ENCODE measurements at places on chromosomes 6 and 20.

DNA sequence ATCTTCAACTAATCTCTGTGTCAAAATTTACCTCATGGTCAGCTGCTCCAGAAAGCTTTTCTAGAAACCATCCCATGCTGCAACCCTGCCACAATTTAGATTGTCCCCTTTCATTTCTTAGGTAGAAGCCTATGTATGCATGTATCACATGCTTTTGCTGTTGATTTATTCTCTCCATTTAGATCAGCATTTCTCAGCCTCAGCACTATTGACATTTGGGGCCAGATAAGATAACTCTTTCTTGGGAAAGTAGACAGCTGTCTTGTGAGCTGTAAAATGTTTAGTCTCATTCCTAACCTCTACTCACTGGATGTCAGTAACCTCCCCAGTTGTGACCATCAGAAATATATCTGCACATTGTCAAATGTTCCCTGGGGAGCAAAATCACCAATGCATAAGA lies 99.0 kb downstream of the PLCB1 start:
- DNase-seq: no peak

DNA sequence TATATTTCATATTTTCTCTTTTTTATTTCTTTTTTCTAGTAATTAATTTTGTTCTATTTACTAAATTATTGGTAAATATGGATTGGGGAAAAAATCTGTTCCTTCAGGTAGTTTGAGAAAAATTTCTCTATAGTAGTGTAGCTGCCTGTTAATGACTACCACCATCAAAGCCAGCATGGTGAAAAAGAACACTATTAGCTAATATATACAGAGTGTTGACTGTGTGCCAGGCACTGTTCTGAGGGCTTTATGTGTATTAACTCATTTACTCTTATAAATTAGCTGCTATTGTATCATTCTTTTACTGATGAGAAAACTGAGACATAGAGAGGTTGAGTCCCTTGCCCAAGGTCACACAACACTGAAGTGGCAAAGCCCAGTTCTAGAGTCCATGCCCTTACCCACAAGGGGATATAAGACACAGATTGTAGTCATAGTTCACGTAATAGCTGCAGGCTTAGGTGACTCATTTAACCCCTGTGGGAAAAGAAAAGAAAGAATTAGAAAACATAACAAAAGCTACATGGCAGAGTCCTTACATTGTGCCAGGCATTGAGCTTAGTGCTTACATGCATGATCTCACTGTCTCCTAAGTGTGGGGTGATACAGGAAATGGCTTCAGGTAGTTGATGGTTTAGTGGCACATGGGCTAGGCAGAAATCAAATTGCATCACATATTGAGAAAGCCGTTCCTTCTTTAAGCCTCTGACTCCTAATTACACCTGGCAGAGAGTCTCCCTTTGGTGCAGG lies 12.2 kb upstream of the AKIRIN2 start:
- no peak for DNase-seq

DNA sequence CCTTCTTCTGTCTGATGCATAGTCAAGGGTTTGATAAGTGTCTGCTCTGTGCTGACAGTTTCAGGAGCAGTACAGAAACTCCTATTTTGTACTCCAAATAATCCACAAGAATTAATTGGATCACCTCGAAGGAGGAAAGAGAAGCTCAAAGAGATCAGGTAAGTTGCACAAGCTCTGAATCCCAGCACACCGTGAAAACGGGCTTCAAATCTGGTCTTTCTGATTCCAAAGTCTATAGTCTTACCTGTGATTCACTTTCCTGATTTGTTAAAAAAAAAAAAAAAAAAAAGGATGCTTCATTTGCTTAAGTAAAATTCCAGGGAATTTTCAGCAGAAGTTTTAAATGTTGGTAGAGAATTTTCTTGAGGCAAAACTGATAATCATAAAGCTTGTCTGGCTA lies 155.8 kb upstream of the ESR1 start:
- no peak for DNase-seq

DNA sequence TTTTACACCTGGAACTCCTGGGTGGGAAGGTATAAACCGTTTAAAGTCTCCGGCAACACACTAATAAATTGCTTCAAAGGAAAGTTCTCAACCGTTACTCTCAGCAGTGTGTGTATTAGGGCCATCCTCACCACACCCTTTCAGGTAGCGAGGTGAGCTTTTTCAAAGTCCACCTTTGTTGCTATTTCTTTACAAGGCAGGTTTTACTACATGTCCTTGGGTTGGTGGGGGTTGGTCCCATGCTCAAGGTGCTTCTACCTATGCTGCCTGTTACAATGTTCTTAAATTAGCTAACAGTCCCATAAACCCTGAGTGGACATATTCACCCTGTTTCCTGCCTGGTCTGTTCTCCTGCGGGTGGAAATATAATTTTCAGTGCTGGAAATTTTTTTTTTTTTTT lies 13.2 kb upstream of the OSER1 start:
- DNase-seq: no peak

GRCh38 chr6:39453241-39453640 lies 130.7 kb upstream of the KCNK16 start:
- DNase-seq: no peak

- DNase-seq: no peak
Measured at GRCh38 chr6:22513667-22514066, 55.7 kb upstream of the HDGFL1 start.

DNA sequence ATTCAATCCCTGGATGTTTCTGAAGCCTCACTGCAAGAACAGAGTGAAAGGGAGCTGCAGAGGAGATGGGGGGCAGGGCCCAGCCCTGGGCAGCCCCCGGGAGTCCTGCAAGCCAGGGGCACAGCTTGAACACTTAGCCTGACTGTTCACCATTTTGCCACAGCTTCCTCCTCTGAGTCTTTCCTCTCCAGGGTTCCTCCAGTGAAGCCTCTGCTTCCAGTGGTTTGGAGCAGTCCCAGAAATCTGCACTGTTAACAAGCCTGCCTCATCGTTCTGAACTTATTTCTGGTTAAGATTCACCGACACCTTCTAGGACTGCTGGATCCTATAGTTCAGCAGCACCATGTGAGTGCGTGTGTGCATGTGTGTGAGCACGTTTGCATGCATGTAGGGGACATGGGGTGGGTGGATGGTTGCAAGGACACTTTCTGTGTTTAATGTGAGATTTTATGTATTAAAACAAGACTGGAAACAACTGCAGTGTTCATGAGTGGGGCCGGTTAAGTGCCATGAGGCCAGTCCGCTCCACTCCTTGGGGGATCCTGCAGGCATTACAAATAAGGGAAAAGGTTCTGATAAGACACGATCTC lies 24.6 kb downstream of the CEBPB start:
- no peak for DNase-seq

GRCh38 chr20:58131551-58132142 lies 96.8 kb downstream of the ANKRD60 start:
- no peak for DNase-seq

DNA sequence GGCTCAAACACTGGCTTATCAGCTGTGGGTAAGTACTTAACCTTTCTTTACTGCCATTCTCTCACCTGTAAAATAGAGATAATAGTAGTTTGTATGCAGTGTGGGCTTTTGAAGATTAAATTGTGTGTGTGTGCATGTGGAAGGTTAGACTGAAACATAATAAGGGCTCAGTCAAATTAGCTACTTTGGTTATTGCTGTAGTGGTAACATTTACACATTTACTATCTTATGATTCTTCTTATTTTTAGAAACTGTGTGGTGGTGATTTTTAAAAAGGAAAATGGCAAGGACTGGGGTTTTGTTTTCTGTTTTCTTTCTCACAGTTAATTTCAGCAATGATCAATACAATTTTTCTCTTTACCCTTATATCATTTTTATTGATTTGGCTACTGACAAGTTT lies 206.9 kb downstream of the NKAIN2 start:
- DNase-seq: no peak

DNA sequence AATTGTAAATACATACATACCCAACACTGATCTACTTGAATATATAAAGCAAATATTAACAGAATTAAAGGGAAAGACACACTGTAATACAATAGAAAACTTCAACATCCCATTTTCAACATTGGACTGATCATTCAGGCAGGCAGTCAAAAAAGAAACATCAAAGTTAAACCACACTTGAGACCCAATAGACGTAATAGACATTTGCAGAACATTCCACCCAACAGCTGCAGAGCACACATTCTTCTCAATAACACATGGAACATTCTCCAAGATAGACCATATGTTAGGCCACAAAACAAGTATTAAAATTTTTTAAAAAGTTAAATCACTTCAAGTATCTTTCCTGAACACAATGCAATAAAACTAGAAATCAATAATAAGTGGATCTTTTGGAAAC lies 698.2 kb downstream of the COL12A1 start:
- DNase-seq: no peak

GRCh38 chr6:135329851-135330803 lies 149.0 kb downstream of the MYB start:
- no peak for DNase-seq

DNA sequence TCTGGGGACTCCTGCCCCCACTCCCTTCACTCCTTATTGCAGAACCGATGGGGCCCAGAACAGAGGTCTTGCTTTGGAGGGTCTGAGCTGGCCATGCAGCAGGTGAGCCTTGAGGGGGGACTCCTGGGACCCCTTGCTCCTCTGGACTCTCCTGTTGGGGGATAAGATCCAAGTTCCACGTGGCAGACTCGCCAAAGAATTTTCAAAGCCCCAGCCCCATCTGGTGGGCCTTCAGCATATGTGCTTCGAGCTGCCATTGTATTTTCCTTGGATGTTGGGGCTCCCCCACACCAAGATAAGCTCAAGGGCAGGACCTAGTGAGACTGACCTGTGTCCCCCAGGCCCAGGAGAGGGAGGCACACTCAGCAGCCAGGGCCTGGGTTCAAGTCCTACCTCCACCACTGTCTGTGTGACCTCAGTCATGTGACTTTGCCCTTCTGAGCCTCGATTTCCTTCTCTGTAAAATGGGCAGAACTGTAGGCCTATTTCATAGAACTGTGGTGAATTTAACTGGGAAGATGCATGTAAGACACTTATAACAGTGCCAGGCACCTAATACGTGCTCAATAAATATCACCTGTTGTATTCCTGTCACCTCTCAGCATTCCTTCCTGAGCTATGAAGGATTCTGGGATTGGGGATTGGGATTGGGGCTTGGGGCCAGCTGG lies 115.5 kb downstream of the VEGFA start:
- no peak for DNase-seq

- no peak for DNase-seq
Measured at GRCh38 chr6:147837540-147837939, 329.1 kb downstream of the SAMD5 start.

GRCh38 chr20:51994751-51995417 lies 192.6 kb upstream of the SALL4 start:
- DNase-seq: no peak

- DNase-seq: no peak
Measured at GRCh38 chr6:75349262-75349984, 64.8 kb upstream of the TMEM30A start.

DNA sequence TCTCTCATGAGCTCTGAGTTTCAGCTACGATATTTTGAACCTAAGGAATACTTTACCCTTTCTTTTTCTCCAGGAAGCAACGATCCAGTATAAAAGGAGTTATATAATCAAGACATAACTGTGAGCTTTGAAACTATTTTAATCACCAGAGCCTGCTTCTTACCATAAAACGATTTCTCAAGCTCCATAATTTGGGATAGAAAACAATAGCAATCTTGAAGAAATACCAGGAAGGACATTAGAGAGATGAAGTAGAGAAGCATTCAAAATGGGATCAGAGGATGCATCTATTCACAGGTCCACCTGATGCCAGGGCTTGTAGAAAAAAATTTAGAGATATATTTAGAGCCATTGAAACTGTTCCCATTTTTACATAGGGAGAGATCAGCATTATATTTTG lies 135.9 kb downstream of the FUT9 start:
- no peak for DNase-seq

DNA sequence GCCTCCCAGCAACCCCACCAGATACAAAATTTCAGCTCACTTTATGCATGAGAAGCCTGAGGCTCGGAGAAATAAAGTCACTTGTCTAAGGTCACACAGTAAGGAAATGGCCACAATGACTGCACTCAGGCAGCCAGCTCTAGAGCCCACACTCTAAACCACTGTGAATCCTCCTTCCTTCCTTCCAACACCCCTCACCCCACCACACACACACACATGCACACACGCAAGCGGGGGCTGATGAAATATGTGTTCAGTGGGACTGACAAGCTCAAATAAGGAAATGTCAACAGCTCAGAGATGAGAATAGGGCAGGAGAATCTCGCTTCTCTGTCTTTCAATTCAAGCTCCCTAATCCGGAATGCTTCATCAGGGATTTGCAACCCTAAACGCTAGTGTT lies 6.0 kb upstream of the BPIFA1 start:
- no peak for DNase-seq

- no peak for DNase-seq
Measured at GRCh38 chr20:9531581-9531980, 17.2 kb downstream of the LAMP5 start.

GRCh38 chr20:64283646-64284045 lies 28.1 kb downstream of the PCMTD2 start:
- DNase-seq: no peak

DNA sequence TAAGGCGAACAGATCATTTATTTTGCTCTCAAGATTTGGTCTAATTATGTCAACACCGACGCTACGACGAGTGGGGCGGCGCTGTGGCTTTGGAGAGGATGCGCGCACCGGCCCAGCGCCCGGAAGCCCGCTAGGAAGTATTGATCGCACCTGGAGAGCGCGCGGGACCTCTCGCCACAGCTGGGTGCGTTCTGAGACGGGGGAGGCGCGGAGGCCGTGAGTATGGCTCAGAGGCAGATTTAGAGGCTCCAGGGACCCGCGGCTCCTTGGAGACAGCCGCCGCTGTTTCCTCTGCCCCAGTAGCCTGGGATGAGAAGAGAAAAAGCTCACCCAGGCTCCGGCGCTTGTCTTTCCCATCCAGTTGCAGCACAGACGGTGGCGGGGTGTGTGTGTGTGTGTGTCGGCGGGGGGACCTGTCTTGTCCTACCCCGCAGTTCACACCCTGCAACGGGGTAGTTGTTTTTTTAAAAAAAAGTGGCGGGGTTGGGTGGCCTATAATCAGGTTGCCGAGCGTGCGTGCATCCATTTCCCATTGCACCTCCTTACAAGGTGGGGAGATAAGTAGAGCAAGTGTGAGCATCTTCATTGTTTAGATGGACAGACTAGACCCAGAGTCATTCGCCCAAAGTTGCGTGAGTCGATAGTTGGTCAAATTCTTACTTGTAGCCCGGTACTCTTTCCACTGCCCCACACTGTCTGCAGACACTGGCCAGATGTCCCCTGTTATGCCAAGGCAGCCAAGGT lies 11.2 kb downstream of the TFAP2D start:
- DNase-seq: no peak

DNA sequence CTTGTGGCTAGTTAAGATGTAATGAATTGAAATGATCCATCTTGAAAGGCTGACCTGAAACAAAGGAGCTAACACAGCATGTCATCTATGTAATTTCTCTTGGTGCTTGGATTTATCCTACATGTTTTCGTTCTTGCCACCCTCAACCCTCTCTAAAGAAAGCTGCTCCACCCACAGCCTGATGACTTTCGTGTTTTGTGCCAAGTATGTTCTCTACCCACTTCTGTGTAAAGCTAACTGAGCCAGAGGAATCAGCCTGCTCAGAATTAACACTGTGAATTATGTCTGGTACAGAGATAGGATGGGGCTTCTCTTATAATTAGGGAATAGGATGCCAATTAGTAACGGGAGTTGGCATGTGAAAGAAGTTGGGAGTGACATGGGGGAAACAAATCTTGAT lies 67.9 kb upstream of the MLIP start:
- no peak for DNase-seq
